Retina (tissue), 1 donor: ENCODE measurements at places on chromosomes 12 and 14.
A peak's percentile ranks its signal among the peaks of the same experiment; 100 is the strongest.

- DNase-seq = peak; percentile 20
Measured at GRCh38 chr12:59186451-59186850, 266.1 kb upstream of the LRIG3 start.

DNA sequence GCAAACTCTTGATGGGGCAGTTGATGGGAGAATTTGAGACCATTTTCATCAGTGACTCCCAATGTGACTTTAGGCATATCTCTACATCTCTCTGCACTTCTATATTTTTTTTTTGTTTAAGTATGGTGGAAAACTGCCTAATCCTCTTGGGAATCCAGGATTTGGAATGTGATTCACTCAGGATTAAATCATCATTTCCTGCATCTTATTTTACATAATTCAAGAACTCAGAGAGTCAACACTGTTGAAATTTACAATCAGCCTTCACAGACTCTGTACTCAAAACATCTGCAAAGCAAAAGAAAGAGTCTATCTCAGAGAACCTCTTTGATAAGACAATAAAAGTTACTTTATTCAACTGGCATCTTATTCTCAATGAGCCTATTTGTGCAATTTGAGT, 260.7 kb upstream of the NOS1 start:
- DNase-seq = no peak

DNA sequence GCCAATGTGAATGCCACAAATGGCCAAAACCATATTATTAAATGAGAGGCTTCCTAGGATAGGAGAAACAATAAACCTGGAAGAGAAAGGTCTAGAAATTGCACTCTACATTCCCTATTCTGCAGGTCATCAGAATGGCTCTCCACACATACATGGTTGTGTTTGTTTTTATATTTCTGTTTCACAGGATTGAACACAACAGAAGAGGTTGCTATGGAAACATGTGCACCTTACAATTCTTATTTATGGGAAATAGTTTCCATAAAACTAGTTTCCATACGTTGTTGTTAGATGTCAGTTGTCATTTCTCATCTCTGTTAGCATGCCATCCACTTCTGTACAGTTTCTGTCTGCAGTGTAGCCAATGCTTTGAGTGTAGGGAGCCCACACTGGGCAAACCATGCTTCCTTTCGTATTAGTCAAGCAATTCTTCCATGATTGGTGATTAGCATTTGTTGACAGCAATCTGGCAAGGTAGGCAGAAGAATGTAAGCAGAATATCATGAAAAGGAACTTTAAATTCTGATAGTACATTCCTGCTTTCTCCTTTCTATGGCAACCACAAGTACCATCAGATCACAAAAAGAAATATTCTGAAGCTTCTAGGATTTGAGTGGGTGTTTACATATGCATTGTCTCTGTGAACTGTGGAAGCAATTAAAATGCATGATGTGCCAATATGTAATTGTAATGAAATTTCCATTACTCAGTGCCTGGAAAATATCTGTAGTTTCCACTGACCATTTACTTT, 141.6 kb upstream of the AVPR1A start:
- no peak for DNase-seq

- DNase-seq = no peak
Measured at GRCh38 chr12:31533470-31533869, 57.5 kb downstream of the DENND5B start.

GRCh38 chr12:49967042-49967776, 5.5 kb downstream of the AQP5 start:
- DNase-seq = peak; percentile 97

- DNase-seq = no peak
Measured at GRCh38 chr14:102373110-102373509, 10.4 kb downstream of the TECPR2 start.

GRCh38 chr12:1611803-1612572, 17.0 kb upstream of the WNT5B start:
- DNase-seq = no peak

DNA sequence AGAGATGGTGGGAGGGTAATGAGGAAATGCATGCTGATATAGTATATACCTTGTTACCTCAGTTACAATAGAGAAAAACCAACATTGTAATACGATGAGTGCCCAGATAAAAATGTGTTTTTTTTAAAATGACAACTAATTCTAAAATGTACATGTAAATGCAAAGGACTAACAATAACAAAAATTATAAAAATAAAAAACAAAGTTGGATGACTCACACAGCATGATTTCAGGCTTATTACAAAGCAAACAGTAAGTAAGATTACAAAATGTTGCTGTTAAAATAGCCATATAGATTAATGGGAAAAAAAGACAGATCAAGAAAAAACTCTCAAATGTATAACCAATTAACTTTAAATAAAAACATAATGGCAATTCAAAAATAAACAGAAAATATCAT, 1099.4 kb downstream of the FSCB start:
- DNase-seq = no peak

GRCh38 chr12:109052097-109052413, 321 bp upstream of the USP30 start:
- DNase-seq = no peak

- no peak for DNase-seq
Measured at GRCh38 chr12:10220398-10221077, 7.9 kb downstream of the GABARAPL1 start.

DNA sequence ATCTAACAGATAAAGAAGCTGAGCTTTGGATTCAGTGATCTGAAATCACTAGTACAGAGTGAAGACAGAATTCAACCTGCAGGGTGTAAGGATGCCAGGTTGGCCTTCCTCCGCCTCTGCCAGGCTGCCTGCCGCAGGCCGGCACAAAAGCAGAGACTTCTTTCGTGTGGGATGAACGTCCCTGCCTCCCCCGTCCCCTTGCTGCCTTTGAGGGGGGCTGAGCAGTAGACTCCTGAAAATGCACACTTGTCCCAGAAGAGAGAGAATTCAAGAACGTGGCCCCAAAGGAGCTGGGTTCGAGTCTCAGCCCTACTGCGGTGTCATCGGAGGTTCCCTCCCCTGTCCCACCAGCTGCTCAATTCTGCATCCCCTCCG, 154.3 kb downstream of the BCL11B start:
- no peak for DNase-seq
